ENCODE measurements at places on chromosomes 3 and 15. TPM values are rescaled to one million over a fixed set of nuclear protein-coding genes. Genes with fewer than 3 reads are reported as not detected.

- peaks cover 26% of the 10 kb centered on the region for H3K4me1 ChIP-seq
- H3K27me3 ChIP-seq: peaks cover 2% of the 10 kb centered on the region
- no peak for DNase-seq
- no peak overlapping the region for H3K4me3 ChIP-seq
These were observed 83.7 kb downstream of the ETV5 start for GRCh38 chr3:186025161-186025560.

- H3K27ac ChIP-seq: peak overlapping the region; percentile 99
- H3K27me3 ChIP-seq: no peaks in the 10 kb centered on the region
- H3K4me3 ChIP-seq: peak overlapping the region; percentile 43
These were observed 6.9 kb downstream of the PLXND1 start for GRCh38 chr3:129599607-129600006.

GRCh38 chr3:120636795-120637401 lies 40.8 kb downstream of the NDUFB4 start:
- no peak overlapping the region for H3K27ac ChIP-seq
- H3K36me3 ChIP-seq: no peaks in the 10 kb centered on the region
- no peak overlapping the region for H3K4me3 ChIP-seq

DISP2 gene
- total RNA-seq: 2.2 TPM

FBXO40 gene
- 0.08 TPM for total RNA-seq

Measured in chondrocyte (in vitro differentiated cells).